ENCODE measurements at places on chromosomes 3 and 15.

DNA sequence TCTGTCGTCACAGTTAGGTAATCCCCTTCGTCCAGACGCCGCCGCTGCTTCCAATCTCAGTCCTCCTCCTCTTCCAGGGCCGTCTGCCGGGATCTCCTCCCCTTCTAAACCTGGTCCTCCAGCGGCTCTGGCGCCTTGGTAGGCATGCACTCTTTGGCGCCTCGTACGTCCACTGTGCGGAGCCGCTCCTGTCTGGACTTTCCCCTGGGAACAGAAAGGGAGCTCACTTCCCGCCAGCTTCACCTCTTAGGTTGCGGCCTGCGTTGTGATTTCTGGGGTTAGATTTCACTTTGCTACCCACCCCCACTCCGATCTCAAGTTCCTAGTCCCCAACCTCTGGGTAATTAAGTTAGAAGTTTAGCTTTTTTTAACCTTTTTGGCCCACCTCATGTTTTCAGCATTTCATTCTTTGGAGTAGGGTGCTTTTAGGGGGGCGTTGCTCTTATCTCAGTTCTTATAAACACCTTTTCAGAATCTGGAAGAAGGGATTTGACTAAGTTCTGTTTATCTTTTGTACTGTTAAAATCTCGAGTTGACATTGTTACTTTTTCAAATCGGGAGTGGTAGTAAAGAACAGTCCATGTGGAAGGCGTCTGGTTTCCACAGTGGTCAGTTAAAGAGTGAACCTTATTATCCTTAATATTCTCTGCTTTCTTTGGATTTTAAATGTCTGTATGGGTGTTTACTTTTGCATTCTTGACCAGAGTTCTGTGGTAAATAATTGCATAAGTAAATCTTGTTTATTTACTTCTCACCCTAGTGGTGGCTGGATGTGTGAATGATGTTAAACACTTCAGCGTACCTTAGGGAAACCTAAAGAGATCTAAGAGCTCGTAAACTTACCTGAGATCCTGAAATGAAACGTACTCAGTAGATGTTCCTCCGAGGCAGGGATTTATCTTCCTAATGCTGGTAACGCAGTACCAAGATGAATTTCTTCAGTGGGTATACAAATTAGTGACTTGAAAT is 611 bp downstream of the CTDSPL2 start:
- DNase-seq, result no peak

- no peak for DNase-seq
Observed at GRCh38 chr15:84788500-84788899, 28.7 kb upstream of the ALPK3 start.

- DNase-seq, result no peak
Observed at GRCh38 chr3:127820826-127821313, 1.4 kb downstream of the MGLL start.

GRCh38 chr3:148005456-148005855 is 596.3 kb downstream of the ZIC1 start:
- DNase-seq, result no peak

DNA sequence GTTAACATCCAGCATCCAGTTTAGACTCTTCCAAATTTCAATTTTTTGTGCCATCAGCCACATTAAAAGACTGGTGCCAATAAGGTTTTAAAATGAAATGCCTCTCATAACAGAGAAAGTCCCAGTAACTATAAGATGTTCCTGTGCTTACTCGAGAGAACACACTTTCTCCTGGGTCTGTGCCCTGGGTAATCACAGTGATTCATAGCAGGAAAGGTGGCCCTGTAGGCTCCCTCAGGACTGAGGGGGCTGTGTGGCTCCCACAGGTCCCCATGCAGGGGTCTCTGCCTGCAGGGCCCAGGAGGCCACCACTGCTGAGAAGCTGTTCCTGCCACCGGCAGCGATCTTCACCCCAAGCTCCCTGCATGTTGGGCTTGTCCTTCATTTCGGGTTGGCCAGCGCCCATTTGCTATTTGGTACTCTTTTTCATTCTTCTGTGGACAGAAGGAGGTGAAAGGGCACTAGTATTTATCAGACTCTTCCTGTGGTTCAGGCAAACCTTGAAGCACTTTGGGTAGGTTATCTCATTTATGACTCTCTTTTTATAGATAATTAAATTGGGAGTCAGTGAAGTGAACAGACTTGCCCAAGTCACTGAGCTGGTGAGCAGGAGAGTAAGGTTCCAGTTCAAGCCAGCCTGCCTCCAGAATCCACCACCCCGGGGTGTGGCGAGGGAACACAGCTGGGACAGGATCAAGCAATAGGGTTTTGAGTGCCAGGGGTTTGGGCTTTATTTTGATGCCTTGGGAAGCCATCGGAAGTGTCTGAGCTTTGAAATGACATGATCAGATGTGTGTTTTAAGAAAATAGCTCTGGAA is 44.2 kb upstream of the PLXNA1 start:
- no peak for DNase-seq

GRCh38 chr15:52466134-52466701 is 62.5 kb downstream of the MYO5A start:
- no peak for DNase-seq

Measured in epithelial cell of prostate (primary cell).